Myocyte (in vitro differentiated cells): ENCODE measurements at places on chromosomes 3 and 15. TPM values are rescaled to one million over a fixed set of nuclear protein-coding genes. Genes with fewer than 3 reads are reported as not detected.

GRCh38 chr15:53390549-53390948, 368.9 kb downstream of the WDR72 start:
- DNase-seq, result no peak

- DNase-seq, result no peak
These were observed 28.6 kb downstream of the AP3S2 start for GRCh38 chr15:89864958-89865739.

DNA sequence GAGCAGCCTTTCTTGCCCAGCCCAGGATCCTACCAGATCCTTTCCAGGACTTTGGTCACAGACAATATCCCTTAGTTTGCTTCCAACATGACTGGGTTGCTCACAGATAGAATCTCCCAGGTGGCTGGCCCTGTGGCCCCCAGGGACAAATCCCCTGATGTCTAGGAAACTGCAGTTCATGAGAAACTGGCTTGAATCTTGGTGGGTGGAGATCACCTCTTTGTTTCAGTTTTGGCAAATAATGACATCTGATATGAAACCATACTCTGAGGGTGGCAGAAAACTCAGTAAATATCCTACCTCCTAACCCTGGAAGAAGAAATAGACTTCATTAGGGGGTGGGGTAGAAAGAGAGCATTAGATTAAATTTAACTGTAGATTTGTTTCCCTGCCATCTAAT, 44.1 kb upstream of the PFN2 start:
- no peak for DNase-seq

GRCh38 chr3:86950717-86951116, 40.2 kb downstream of the VGLL3 start:
- DNase-seq, result no peak

- DNase-seq, result no peak
These were observed 284.5 kb upstream of the SEMA6D start for GRCh38 chr15:47432826-47433225.

GRCh38 chr3:95923496-95924210, 890.7 kb upstream of the EPHA6 start:
- DNase-seq, result peak; percentile 1

CCDC33 gene
- not detected in 2 replicates for total RNA-seq
